ENCODE measurements at places on chromosomes 16 and 17.

DNA sequence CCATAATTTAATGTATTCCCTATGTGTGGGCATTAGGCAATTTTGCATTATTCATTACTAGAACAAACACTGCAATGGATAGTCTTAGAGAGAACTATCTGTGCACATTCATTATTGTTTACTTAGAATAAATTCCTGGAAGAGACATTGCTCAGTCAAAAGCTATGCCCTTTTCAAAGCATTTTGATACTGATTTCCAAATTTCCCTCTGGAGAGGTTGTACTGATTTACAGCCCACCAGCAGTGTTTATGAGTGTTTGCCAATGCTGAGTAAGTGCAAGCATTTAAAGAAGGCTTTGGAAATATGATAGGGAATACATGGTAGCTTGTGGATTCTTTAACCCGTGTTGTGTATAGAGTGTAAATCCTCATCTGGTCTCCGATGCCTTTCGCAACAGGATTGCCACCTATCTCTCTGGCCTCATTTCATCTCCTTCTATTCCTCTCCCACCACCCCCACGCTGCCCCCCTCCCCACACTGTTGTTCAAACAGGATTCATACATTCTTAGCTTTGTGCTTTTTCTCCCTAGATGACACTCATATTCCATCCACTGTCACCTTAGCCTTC lies 33.4 kb upstream of the MMD start:
- DNase-seq, result no peak

DNA sequence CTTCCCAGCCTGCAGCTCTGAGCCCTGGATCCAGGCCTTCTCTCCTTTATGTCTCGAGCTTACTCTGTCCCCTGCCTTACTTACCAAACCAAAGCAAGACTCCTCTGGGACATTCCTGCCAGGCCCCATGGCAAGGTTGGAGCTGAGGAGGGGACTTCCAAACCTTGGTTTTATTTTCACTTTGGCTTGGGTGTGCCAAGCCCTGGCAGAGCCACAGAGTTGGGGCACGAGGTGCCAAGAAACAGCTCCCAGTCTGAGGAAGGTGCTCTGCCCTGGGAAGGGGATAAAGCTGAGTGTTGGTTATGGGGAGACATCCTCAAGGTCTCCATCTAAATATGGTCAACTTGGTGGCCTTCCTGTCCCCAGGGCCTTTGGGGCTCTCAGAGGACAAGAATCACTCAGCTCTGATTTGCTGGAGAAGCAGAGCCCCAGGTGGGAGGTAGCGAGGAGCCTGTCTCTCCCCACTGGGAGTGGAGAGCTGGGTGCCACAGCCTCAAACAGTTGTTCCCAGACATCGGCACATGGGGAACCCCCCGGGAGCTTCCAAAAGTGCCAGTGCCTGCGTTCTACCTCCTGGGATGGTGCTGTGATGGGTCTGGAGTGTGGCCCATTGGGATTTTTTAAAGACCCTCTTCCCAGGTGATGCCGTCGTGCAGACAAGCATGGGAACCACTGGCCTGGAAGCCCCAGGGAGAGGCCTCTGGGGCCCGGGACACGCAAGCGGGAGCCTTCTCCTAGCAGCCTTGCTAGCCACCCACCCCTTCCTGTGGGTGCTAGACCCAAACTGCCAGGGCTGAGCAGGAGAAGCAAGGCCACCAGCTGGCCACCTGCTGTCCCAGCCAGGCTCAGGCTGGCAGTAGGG lies 10.3 kb downstream of the NLRC5 start:
- peak; percentile 60 for DNase-seq

GRCh38 chr16:75732871-75733270 lies 6.6 kb upstream of the CPHXL start:
- no peak for DNase-seq

DNA sequence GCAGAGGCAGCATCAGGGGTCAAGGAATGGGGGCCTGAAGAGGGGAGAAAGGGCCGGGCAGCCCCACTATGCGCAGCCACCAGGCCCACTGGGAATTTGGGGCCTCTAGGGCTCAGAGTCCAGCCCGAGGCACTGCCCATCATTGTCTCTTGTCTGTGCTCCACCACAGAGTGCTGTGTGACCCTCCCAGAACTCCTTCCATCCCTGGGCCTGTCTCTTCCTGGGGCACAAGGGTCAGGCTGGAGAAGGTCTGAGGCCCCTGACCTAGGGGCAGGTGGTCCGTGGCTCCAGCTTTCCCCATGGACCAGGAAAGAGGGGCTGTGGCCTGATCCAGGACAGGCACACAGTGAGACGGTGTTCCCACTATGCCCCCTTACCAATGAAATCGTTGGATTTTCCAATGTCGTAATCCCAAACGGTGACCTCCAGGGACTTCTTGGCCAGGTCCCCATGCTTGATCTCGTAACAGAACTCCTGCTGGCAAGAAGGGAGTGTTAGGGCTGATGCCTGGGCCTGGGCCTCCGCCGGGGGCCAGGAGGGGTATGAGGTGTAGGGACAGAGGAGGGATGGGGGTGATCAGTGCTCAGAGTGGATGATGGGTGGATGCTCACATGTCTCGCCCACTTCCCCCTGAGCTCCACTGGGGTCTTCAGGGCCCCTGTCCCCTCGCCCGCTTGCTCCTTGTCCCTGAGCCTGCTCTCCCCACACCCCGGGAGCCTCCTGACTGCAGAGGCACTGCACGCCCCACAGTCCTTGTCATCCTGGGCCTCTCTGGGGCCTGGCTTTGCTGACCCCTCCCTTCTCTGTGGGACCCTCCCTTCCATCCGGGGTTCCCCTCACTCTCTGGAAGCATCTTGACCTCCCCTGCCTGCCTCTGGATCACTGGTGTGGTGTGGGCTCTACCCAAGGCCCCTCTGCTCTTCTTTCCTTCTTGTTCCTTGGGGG lies 10.7 kb downstream of the SCGB1C2 start:
- DNase-seq, result no peak

DNA sequence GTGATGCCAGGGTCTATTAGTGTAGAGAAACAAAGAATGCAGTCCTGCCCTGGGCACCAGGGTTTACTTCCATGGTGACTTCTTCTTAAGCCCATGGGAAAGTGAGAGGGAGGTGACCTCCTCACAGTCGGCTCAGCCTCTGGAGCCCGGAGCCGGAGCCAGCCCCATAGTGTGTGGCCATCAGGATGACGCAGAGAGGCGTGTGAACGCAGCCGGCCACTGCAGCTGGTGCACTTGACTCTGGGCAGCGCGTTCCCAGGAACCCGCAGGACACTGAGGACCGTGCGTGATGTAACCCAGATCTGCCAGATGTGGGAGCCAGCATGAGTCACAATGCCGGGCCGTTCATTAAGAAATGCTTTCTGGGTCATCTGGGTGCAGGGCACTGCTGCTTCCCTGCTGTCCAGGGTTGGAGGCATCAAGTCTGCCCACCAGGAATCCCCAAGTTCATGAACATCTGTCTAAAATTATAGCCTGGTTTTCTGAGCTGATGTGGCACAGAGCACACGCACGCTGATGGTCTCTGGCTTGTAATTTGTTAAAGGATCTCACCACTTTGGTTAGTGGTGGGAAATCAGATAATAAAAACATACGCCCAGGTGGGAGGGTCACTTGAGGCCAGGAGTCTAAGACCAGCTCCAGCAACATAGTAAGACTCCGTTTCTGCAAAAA lies 114.1 kb downstream of the PITPNC1 start:
- DNase-seq, result no peak

DNA sequence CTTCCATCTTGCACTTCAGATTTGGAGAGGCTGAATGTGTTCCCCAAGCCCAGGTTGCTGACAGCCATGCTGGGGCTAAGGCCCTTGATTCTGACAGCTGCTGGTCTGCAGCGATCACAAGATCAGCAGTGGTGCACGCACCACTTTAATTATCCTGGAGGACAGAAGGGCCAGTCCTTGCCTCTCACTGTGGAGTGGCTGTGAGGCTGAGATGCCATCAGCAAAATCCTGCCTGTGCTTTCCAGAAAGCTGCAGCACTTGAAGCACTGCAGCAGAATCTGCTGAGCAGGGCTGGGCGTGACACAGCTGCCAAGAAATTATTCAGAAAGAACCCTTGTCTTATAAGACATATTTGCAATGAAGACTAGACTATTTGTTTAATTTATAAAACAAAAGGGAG lies 37.1 kb downstream of the NUP93 start:
- DNase-seq, result no peak

DNA sequence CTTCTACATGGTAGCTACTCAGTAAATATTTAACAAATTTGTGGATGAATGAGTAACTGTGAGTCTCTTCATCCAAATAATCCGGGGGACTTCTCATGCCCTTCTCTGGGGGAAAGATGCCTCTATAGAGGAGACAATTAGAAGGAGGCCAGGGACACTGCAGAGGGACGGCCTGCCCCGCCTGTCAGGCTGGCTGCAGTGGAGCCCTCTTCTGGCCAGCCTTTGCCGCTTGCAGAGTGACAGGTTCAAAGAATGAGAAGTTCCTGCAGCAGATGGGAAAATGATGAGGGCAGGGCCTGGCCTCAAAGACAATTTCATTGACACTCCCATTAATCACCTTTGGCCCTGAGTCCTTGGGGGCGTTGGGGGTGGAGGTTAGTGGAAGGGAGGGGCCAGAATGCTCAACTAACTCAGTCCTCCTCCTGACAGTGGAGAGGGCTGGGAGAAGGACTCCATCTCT lies 339.0 kb downstream of the MAF start:
- peak; percentile 48 for DNase-seq

- DNase-seq, result no peak
Observed at GRCh38 chr17:14143688-14144087, 74.4 kb downstream of the COX10 start.

GRCh38 chr17:66331038-66331816 lies 28.8 kb downstream of the PRKCA start:
- DNase-seq, result peak; percentile 45

DNA sequence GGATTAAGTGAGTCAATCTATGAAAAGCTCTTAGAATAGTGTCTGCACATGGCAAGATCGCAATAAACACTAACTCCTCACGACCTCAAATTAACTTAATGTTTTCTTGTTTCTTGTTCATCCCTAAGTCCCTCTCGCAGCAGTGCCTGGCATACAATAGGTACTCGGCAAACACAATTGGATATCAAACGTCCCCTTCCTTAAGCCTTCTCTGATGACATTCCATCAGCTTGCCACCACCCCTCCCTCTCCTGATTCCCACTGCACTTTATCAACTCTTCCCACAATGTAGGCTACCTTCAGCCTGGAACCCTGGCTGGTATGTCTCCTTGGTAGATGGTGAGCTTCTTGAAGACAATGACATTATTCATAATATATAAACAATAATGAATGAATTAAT lies 33.3 kb downstream of the CCDC42 start:
- DNase-seq, result no peak

GRCh38 chr17:59416184-59416583 lies 84.7 kb downstream of the YPEL2 start:
- DNase-seq, result no peak

DNA sequence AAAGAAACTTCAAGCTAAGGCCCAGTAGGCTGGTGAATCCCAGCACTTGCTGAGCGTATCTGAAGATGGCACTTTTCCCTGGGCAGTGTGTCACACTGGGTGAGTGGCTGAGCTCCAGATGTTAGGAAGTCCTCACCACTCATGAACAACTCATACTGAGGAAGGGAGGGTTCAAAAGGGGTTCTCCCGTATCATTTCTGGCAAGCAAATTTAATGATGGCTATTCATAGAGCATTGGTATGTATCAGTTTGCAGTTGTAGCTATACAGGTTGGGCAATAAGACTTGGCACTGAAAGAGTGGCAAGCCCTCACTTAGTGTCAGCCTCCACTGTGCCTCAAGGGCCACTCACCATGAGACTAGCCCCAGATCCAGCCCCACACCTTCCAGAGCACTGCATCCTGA lies 10.7 kb downstream of the GFOD2 start:
- DNase-seq, result no peak

DNA sequence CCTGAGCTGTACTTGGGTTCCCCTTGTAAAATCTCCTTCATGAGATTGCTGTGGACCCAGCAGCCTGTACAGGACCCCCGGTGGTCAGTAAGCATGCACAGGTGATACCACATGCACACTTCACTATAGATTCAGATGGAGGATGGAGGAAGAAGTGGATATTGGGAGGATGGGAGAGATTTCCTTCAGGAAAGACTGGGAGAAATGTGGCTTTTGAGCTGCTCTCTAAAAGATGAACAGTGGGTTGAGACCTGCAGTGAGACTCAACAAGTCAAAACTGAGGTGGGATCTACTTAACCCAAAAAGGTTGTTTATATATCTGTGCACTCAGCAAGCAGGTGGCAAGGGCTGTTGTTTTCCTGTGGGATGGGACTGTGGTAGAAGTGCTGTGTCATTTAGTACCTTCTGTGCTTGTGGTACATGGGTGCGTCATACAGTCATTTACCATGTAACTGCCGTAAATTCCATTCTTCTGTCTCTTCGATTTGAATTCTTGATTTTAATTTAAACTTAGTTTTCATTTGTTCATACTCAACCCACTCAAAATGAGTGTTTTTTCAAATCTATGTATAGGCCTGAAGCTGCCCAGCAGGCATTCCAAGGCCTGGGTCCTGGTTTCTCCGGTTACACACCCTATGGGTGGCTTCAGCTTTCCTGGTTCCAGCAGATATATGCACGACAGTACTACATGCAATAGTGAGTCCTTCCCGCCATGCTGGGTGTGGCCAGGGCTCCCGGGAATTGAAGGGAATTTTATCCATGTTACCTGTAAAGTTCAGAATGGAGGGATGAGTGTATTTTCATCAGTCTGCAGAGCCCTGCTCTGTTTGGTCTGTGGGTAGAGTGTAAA lies 6.9 kb downstream of the HERPUD1 start:
- peak; percentile 72 for DNase-seq

GRCh38 chr16:19766988-19767387 lies 48.9 kb downstream of the IQCK start:
- DNase-seq, result no peak

GRCh38 chr17:38746004-38746848 lies 1.9 kb downstream of the PCGF2 start:
- DNase-seq, result no peak

GRCh38 chr16:24670623-24671454 lies 58.6 kb upstream of the TNRC6A start:
- no peak for DNase-seq

GRCh38 chr17:12330456-12330855 lies 309.8 kb downstream of the MAP2K4 start:
- DNase-seq, result no peak

DNA sequence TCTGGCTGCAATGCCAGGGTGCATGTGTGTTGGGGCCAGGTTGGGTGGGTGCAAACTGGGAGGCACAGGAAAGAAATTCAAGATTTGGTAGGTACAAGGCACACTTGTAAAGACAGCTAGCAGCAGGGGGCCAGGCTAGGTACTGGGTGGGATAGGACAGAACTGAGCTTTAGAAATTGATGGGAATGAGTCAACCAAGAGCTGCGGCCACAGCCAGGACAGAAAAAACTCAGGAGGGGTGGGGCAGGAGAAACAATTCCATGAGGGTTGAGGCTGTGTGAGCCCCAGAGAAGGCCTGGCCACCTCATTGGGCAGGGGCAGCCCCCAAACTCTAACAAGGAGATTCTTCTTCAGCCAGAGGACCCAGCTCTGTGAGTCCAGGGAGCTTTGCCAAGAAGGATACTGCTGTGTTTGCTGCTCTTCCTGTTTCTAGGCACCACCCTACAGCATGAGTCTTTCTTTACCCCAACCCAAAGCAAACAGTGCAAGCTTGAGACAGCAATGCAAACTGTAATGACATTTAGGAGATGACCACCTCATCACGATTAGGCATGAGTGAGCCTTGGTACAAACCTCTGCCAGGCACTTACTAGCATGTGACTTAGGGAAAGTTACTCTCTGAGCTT lies 21.3 kb upstream of the CCDC182 start:
- no peak for DNase-seq

Data from CD4-positive, alpha-beta T cell treated with Interleukin-4 for 4 hours (primary cell).